Substantia nigra (tissue), 51 donors: ENCODE measurements at places on chromosomes 5 and 9.
A peak's percentile ranks its signal among the peaks of the same experiment; 100 is the strongest.

DNA sequence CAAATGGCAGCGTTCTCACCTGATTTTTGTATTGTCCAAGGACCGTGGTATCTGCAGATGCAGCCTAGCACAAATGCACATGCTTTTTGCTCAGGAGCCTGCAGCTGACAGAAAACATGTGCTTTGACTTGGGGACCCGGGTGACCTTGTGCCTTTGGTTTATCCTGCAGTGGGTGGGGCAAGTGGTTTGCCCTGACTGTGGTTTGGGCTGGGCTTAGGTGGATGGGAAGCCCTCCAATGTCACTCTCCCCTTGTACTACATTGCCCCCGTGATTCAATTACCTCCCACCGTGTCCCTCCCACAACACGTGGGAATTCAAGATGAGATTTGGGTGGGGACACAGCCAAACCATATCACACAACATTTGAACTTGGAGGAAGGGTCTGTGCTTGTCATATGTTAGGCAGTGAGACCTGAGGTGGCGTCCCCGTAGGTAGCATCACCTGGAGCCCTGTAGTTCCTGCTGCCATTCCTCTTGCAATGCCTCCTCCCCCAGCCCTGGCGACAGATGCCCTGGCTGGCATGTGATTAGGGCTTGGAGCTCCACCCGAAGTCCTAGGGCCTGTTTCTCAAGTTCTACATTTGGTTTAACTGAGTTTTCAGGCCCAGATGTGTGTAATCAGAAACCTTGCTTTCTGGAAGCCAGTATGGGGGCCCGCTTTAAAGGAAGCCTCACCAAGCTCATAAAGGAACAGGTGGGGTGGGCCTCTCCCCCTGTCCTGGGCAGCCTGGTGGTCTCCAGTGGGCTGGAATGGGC lies 2.1 kb downstream of the ANKRD33B start:
- no peak for DNase-seq

DNA sequence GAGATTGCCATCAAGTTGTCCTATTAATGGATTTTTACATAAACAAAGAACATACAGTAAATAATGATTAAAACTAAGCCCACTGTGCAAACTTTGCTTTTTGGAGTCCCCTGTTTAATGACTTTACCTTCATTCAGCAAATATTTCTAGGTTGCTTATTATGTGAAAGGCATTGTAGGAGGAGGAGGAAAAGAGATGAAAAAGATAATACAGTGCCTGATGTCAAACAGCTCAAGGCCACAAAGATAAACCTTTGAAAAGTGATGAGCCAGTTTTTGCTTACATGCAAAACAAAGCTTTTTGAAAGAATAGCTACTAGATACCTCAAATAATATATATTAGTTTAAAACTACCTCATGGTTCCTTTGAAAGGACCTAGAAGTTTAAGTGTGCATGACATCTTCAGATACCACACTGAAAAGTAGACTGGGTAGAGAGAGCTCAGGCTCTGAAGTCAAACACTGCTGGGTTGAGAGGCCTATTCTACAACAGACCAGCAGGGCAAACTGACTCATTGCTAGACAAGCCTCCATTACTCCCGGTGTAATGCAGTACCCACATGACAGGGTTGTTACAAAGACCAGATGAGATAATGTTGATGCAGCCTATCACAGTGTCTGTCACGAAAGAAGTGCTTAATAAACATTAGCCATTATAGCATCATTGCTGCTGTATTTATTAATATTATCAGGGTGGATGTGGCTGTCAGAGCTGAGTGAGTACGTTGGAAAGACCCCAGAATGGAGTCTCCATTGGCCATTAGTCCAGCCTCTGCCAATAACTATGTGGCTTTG lies 11.8 kb downstream of the DEPDC1B start:
- no peak for DNase-seq

- no peak for DNase-seq
These were observed 60.0 kb downstream of the PAM start for GRCh38 chr5:102815084-102815483.

- DNase-seq = no peak
These were observed 1.9 kb downstream of the SLC2A8 start for GRCh38 chr9:127398715-127399400.

DNA sequence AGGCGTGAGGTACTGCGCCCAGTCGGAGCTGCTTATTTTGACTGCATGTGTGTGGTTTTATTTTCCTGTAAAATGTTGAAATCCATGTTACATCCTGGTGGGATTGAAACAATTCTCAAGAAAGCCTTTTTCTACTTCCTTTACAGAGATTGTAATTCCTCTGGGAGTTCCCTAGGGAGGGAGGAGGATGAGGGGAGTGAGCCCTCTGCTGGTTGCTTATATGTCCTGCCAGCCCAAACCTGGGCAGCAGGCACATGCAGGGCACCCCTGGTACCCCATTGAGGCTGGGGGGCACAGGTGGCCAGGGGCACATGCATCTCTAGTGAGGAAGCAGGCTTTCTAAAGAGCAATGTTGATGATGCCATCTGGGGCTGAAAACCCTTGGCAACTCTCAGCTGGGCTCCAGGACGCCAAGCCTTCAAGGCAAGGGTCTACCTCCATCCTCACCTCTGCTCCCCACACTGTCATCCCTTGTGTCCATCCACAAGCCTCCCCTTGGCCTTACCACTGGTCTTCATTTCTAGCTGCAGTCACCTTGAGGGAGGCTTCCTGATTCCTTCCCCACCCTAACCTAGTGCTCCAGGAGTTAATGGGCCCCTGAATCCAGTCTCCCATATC lies 84.7 kb upstream of the TNFSF8 start:
- no peak for DNase-seq

DNA sequence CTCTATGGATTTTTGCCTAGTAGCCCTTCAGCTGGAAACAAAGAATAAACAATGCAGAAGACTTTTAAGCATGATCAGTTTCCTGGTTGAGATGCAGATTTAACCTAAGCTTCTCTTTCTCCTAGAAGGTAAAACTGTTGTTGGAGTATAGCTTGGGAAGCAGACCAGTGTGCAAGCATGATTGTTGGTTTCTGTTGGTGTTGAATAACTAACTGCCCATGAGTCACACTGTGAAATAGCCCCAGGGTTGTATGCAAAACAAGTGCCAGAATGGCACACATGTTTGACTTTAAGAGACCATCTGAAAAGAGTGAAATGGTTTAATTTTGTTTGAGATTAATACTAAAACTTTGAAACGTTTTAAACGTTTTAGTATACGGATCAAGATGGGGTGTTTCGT lies 227.1 kb downstream of the ARHGEF28 start:
- no peak for DNase-seq

GRCh38 chr9:26892251-26893029 lies at the start of gene CAAP1:
TSS of gene CAAP1 (minus strand) at chr9:26892802. CDS start at chr9:26892715, 87 bp downstream.
- peak; percentile 90 for DNase-seq

DNA sequence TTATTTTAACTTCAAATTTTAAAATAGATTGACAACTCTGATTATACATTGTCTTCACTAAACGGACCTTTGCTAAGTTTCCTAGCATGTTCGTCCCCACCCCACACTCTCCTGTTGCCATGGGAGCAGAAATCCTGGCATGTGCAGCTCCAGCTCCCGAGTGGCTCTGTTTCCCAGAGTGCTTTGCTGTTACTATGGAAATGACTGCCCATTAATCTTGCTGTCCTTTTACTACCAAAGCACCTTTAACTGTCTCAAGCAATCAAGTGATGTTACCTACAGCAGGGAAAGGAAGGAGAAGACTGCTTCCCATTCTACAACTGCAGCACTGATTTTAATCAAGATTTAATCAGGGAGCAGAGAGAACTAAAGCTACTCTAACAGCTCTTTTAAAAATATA lies 212.0 kb upstream of the KIF2A start:
- no peak for DNase-seq

DNA sequence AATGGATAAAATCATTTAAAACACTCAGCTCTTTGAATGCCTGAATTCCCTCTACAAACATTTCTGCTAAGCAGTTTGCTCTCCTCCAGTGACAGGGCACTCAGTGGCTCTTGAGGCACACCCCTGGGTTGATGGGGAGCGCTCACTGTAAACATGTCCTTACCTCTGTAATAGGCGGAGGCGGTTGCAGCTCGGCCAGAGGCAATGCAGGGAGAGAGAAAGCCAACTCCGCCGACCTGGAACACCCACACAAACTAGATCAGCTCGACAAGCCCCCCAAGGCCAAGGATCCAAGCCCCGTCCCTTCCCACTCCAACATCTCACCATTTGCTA lies 329 bp downstream of the CDC23 start:
- no peak for DNase-seq

DNA sequence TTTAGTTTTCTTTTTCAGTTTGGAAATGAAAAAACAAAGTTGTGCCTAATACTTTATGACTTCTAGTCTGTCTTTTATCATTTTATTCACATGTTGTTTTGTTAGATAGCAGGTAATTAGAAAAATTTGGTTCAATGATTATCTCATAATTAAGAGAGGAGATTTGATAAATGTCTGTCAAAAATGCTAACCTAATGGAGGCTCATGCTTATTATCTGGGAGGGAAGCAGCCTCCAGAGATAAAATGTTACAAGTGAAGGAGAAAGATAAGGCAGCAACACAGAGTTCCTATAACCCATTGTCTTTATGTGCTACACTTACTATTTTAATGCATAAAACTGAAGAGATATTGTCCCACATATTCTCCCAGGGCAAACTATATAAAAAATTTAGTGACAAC lies 53.5 kb downstream of the SLC27A6 start:
- DNase-seq = no peak

DNA sequence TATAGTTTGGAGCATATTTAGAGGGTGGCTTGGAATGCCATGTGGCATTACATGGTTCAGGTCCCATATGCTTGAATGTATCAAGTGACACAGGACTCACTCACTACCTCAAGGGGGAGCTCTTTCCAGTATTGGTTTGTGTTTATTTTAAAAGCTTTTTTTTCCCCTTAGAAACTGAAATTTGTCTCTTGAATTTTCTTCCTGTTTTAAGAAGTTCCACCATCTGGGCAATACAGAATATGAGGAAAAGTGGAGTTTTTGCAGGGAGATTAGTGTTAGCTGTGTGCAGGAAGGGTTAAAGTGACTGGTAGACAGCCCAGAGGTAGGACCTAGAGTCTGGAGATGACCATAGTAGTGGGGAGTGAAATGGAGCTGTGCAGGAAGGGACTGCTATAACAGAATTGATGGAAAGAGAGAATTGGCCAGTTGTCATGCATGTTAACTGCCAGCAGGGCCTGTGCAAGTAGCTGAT lies 36.6 kb downstream of the CTNNA1 start:
- no peak for DNase-seq

DNA sequence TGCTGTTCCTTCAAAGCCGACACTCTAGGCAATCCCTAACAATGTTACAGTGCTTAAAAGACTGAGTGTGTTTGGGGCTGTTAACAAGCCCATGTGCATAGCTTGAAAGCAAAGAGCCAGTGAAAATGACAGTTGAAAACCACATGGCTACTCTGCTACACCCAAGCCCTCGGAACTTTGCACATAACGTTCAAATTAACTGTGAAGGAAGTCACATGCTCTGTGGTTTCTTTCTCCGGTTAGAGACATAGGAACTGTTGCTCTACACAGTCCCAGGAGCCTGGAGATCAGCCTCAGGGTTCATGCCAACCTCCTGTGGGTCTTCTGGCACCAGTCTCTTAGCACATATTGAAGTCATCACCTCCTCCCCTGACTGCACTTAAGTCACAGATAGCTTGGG lies 51.1 kb downstream of the C9orf152 start:
- DNase-seq = no peak

GRCh38 chr5:123156577-123157296 lies 67.7 kb downstream of the PRDM6 start:
- DNase-seq = no peak

DNA sequence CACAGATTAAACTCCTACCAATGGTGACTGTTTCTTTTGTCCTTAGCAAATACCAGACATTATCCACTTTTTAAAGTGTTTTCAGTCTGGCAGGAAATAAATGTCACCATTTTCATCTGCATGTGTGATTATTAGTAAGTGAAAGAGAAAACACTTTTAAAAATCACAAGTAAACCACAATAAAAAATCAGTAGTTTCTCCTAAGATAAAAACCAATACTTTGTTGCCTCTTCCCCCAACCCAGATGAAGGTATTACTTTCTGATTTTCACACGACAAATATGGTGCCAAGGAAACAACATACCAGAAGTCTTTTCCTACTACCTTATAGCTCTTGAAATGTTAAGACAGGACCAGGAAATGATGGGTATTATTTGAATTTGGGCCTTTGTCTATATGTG lies 11.5 kb upstream of the MAP3K1 start:
- no peak for DNase-seq

DNA sequence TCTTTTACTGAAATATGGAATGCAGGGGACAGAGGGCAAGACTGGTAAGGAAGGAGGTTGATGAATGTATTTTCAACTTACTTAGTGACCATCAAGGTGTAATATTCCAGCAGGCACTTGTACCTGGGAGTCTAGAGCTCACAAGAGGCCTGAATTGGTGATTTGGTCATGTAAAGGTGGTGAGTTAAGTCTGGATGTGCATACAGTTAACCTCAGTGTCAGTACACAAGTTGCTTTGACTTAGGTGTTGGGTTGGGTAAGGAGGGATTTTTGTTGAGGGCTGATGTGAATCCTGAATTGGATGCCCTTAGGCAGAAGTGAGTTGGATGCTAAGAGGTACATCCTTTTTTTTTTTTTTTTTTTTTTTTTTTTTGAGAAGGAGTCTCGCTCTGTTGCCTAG lies 7.4 kb downstream of the SREK1 start:
- DNase-seq = no peak

DNA sequence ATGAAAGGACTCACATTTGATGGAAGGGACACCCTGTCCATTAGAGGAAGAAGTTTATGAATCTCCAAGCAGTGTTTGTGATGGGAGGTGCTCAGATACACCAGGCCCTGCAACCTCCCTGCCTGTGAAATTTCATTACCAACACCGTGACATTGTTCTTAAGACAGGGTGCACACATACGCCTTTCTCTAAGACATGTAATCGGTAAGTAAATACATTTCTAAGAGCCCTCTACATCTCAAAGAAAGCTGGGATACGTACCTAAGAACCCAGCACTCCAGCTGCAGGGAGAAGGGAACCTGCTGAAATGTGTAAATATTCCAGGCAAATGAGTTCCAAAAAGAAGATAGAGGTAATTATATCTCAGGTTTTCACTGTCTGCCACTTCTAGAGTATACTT lies 125.0 kb upstream of the APC start:
- no peak for DNase-seq

GRCh38 chr9:18490641-18491370 lies 16.9 kb downstream of the ADAMTSL1 start:
- DNase-seq = no peak

- DNase-seq = no peak
These were observed 132.0 kb downstream of the IZUMO3 start for GRCh38 chr9:24413651-24414050.

DNA sequence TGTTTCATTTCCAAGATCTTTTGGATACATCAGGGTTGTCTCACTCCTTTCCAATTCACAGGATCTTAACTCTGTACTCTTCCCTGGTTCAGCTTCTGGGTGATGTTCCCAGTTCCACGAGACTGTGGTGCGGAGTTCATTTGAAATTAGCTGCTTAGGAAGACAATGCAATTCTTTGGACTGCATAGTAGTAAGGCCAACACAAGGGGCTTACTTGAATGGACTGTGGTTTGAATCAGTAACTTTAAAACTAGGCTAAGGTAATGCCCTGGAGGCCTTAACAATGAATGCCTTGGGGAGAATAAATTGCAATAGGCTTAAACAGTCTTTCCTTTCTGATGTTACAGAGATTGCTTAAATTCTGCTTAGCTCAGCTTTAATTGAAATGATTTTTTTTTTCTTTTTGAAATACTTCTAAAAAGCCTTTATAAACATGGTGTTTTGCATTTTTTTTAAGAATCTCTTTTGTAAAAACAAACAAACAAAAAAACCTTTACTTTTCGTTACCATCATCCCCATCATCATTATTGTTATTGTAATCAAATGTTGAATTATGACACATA lies 133.8 kb upstream of the MEF2C start:
- no peak for DNase-seq
